Right renal pelvis (tissue), 4 donors: ENCODE measurements at places on chromosomes 12 and 14. TPM values are rescaled to one million over a fixed set of nuclear protein-coding genes. Genes with fewer than 3 reads are reported as not detected.

Gene RFX4
- polyA plus RNA-seq = not detected

Gene SLC10A1
- polyA plus RNA-seq = 0.18 TPM

Gene OVCH1
- polyA plus RNA-seq = 0.18 TPM

Gene GEMIN2
- 27.2 TPM for polyA plus RNA-seq

Gene AKAP3
- 4.1 TPM for polyA plus RNA-seq
